Cerebellar nuclear complex (tissue), 1 donor: ENCODE measurements at places on chromosomes 16 and 17.

DNA sequence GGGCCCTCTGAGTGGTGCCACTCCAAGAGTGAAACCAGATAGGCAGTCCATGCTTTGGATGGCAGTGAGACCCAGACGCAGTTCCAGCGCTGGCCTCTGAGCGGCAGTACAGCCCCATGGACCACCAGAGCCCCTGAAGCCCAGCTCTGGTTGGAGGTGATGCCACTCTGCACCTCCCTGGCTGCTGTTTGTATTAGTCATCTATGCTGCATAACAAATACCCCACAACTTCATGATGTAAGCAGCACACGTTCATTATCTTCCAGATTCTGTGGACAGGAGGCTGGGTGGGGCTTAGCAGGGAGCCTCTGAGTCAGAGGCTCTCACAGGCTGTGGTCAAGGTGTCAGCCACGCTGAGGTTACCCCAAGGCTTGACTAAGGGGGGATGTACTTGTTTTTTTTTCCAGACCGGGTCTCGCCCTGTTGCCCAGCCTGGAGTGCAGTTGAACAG lies 5.1 kb upstream of the NME4 start:
- DNase-seq = no peak

- no peak for DNase-seq
These were observed 320 bp downstream of the SPAG9 start for GRCh38 chr17:51120357-51120738.

- no peak for DNase-seq
These were observed 520.7 kb upstream of the PSMD7 start for GRCh38 chr16:73775841-73776388.

GRCh38 chr16:29680180-29680598 lies 1.2 kb downstream of the QPRT start:
- no peak for DNase-seq

- DNase-seq = no peak
These were observed 20.2 kb downstream of the TSPOAP1 start for GRCh38 chr17:58308173-58308984.

DNA sequence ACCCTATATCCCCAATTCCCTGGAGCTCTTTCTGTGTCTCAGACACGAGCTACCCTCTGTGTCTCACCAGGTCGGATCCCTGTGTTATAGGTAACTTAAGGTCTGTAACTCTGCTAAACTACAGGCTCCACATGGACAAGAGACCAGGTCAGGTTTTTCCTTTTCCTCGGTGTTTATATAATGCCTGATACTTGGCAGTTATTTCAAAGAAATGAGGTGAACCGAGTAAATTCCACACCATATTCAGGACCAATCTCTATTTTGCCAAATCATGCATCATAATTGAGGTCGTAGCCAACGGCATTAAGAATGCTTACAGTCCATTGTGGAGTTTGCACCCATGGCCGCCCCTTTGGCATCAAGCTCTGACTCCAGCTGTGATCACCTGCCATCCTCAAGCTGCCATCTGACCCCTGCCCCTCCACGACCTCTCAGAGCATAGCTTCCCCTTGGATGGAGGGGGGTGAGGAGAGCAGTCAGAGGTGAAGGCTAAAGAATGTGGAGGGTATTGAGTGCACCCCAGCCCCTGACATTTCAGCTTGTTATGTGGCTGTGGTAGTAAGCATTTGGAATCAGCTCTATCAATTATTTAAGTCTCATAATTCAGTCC lies 434.7 kb upstream of the RBFOX1 start:
- no peak for DNase-seq

- no peak for DNase-seq
These were observed 1.2 kb upstream of the LAT start for GRCh38 chr16:28983644-28984043.

GRCh38 chr17:20184977-20185619 lies 175.9 kb downstream of the SPECC1 start:
- DNase-seq = no peak

DNA sequence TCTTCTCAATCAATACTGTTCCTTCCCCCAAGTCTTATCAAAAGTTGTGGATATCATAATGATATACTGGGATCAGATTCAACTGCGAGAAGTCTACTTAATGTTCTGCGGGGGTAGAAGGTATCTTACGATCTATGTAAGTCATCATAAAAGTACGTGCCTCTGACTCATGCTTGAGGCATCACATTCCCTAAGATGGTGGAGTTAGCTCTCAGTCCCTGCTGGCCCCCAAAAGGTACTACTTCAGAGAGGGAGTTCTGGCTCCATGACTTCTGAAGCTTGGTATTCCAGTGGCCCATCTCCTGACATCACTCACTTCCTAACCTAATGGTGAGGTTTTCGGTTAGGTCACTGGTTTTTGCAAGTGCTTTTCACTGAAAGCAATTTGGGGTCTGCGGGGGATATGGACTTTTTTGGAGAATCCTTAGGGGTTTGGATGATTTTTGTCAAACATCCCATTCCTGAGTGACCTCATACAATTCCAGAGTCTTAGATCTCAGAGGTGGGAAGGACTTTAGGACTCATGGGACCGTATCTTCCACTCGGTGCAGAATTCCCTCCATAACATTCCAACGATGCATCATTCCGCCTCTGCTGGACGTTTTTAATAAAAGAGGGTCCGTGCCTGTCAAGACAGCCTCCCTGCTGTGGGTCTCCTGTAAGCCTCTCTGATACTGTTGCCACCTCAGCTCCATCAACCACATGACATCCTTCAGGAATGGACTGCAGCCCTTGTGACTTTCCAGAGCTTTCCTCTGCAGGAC lies 74.3 kb downstream of the DYNLRB2 start:
- no peak for DNase-seq

GRCh38 chr17:82985973-82986372 lies 93.4 kb upstream of the METRNL start:
- DNase-seq = no peak

- DNase-seq = peak; percentile 35
These were observed 14.2 kb upstream of the MSI2 start for GRCh38 chr17:57242148-57242547.

GRCh38 chr17:78789663-78790181 lies 7.6 kb upstream of the CYTH1 start:
- DNase-seq = no peak

DNA sequence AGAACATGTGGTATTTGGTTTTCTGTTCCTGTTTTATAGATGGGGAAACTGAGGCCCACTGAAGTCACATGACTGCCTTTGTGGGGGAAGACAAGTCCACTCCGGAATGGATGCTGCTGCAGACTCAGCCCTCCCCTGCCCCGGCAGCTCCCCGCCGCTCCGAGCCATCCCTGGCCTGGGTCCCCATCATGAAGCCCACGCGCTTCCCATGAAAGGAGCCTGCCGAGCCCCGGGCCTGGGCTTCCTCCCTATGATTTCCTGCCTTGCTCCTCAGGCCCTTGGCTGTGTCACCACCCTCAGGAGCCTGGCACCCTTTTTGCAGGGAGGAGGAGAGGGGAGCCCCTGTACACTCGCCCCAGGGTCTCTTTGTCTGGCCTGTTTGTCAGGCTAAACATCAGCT lies 125.3 kb upstream of the FOXF1 start:
- DNase-seq = no peak

GRCh38 chr17:8894673-8895578 lies 27.5 kb upstream of the PIK3R6 start:
- no peak for DNase-seq

GRCh38 chr17:57261084-57261461 lies 4.8 kb downstream of the MSI2 start:
- no peak for DNase-seq

DNA sequence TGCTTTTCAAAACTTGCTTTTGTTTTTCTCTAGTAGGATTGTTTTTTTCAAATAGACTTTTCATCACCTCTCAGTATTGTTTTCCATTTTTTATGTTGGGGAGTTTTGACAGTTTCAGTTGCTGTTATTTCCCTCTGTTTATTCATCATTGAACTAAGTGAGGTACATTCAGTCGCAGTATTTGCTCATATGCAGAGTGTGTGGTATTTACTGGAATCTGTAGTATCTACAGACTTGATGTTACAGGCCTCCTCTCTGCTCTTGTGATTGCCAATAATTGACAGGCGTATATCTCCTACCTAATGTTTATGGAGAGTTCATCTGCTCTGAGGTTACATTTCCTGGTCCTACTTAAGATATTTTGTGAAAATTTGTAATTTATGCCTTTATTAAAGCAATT lies 49.6 kb downstream of the COX10 start:
- no peak for DNase-seq

DNA sequence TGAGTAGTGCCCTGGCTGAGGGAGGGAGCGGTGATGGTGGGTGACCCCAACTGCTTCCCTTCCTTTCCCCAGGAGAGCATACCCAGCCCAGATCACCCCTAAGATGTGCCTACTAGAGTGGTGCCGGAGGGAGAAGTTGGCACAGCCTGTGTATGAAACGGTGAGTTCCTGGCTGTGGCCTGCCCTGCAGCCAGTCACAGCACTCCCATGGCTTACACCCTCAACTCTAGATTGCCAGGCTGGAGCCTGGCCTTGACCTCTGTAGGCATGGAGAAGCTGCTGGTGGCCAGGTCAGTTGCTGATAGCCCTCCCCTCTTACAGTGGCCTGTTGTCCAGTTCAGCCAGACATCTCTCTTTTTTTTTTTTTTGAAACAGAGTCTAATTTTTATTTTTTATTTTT lies 8.6 kb upstream of the NFATC3 start:
- DNase-seq = no peak

GRCh38 chr17:74009056-74009625 lies 194.3 kb upstream of the RPL38 start:
- no peak for DNase-seq

DNA sequence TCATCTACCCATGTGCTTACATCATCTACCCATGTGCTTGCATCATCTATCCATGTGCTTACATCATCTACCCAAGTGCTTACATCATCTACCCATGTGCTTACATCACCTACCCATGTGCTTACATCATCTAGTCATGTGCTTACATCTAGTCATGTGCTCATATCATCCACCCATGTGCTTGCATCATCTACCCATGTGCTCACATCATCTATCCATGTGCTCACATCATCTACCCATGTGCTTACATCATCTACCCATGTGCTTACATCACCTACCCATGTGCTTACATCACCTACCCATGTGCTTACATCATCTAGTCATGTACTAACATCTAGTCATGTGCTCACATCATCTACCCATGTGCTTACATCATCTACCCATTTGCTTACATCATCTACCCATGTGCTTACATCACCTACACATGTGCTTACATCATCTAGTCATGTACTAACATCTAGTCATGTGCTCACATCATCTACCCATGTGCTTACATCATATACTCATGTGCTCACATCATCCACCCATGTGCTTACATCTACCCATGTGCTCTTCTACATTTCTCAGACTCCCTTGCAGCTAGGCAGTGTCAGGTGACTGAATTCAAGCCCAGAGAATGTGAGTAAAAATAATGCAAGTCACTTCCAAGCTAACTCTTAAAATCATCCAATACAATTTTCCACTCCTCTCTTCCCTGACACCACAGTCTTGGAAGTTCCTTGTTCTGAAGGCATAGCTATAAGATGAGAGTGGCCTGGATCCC lies 196.8 kb downstream of the CBLN1 start:
- no peak for DNase-seq

DNA sequence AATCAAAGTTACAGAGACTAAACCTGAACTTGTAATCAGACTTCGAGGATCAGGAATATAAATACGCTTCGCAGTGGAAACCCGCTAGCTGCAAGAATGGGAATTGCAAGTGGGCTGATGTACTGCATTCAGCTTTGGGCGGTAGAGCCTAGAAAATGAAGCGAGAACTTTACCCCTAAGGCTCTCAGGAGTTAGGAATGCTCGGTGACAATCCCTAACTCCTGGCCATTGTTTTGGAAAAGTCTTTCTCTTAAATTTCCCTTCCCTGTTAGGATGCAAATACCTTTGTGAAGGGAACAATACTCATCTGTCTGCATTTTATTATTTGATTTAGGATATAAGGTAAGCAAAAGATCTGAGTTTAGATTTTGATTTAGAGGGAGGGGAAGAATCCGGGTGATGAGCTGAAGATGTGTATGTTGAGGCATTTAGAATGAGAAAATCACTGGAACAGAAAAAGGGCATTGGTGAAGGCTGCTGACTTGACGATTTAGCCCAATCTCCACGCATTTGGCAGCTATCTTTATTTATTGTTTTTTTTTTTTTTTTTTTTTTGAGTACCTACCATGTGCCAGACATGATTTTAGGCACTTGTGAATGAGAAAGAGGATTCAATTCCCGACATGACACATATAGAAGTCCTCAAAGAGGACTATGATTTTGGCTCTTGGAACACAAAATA lies 2.2 kb upstream of the TOX3 start:
- no peak for DNase-seq

DNA sequence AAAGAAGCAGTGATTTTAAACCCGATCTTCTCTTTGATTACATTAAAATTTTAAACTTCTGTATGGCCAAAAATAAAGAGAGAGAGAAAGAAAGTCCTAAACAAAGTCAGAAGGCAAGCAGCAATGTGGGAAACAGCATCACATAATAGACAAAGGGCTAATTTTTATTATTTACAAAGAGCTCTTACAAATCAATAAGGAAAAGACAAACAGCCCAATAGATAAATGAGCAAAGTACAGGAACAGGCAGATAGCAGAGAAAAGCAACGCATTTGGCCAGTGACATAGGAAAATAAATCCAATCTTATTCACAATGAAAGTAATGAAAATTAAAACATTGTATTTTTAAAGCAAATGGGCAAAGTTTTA lies 93.1 kb downstream of the SALL1 start:
- DNase-seq = no peak

DNA sequence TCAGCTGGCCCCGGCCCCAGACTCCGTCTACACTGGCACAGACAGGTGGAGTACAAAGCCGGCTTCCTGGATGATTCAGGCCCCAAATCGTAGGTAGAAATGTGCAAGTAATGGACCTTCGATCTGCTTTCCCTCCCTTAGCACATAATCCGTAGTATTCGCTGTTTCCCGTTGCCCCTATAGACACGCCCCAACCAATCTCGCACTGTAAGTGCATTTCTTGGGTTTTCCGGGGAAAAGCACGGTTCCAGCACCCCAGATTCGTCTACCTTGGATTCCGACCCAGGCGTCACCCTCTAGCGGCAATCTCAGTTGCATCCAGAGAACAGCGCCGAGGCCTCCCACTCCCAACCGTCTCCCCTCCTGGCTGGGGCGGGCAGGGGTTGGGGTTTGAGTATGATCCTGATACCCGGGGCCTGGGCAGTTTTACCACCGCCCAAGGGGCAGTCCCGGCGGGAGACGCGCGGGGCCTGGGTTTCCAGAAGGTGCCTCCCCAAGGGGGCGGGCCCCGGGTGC lies 12.1 kb upstream of the FOXF1 start:
- DNase-seq = no peak

GRCh38 chr17:67675481-67675880 lies 42.3 kb upstream of the NOL11 start:
- DNase-seq = no peak
